ENCODE measurements at places on chromosomes 5 and 9.

DNA sequence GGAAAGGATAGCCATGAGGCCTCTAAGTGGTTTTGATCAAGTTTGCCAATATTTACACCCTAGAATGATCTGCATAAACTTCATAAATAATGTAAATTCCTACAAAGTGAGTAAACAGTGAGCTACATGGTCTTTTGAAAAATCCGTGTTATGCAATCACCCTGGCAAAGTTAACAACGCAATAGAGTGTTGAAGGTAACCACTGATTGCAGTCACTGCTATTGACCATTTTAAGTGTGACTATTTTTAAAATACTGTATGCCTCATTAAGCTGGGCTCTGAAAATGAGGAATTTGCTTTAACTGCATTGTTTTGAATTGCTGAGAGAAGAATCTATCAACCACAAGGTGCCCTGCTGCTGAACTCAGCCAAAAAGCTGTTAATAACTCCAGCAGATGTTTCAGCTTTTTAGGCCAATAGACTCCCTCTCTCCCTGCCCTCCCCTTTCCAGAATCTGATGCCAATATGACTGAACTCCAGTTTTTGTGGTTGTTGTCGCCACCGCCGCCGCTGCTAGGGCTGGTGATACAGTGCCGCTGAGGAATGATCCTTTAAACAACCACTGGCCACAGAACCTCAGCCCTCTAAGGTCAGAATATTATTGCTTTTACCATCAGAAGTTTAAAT is 35.3 kb upstream of the SMARCA2 start:
- DNase-seq: peak; percentile 57

DNA sequence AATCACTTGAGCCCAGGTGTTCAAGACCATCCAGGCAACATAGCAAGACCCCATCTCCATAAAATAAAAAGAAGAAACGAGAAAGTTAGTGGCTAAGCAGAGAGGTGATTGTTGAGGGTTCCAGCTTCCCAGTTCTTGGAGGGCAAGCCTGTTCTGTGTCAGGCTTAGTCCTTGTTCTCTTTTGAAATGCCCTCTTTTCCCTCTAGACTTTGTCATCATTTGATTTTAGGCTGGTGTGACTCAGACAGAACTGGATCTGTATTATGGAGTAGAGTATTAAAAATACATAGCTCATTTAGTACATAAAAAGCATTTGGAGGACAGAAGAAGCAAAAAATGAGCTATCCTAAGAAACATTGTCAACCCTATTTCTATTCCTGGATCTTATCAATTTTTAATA is 159.4 kb downstream of the CD180 start:
- no peak for DNase-seq

DNA sequence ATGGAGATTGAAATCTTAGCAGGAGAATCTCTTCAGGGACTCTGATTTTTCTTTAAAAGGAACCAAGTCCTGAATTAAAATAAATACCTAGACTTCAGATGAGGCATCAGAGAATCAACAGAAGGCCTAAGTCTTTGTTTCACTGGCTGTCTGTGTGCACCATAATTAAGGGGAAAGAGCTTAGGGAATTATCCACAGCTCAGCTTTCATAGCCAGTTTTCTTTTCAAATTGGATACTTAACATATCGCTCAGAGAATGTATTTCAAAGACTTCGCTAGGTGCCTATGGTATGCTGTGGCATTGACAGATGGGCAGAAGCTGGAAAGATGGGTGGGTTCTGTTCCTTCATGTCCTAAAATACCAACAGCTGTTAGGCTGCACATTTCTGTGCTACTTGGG is 325.8 kb downstream of the TMEM38B start:
- no peak for DNase-seq

- no peak for DNase-seq
These were observed 508.6 kb upstream of the FAM174A start for GRCh38 chr5:100026606-100027005.

DNA sequence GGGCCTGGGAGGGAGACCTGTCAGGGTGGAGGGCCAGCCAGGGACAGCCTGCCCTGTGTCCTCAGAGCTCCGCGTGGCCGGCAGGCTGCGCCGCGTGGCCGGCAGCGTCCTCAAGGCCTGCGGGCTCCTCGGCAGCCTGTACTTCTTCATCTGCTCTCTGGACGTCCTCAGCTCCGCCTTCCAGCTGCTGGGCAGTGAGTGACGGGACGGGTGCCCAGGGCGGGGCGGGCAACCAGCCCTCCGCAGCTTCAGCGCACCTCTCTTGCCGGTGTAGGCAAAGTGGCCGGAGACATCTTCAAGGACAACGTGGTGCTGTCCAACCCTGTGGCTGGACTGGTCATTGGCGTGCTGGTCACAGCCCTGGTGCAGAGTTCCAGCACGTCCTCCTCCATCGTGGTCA is 1.8 kb downstream of the SLC34A3 start:
- no peak for DNase-seq

GRCh38 chr9:81791076-81791475 is 101.7 kb upstream of the TLE1 start:
- DNase-seq: no peak

DNA sequence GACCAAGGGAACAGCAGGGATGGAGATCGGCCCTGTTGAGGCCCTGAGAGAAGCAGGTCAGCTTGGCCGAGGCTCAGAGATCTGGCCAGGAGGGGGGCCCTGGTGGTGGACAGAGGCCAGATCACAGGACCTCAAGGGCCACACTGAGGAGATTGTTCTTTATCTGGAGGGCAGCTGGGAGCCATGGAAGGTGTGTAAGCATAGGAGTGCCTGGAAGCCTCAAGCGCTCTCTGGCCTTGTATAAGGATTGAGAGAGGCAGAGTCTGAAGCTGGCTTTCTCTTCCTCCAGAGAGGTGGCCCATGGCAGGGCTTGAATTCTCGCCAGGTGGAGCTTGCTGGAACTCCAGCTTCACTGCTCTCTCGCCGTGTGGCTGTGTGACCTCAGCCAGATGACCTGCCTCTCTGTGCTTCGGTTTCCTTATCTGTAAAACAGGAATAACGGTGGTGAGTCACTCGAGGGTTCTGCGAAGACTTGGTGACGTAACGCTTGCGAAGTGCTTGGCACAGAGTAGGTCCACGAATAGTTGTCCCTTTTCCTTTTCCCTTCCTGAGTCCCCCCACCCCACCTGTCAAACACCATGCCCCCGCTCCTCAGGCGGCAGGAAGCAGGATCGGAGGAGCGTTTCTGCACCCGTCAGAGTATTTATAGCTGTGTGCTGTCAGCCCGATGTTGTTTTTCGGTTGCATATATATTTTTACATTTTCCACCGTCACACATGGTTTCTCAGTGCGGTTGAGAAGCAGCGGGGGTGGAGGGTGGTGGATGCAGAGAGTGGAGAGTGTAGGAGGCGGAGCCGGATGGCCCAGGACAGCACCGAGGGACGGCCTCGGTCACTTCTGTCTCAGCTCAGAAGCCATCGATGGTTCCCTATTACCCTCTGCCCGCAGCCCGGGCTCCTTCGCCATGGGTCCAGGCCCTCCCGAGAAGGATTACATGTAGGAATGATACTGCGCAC is 17.0 kb upstream of the CRB2 start:
- DNase-seq: no peak

DNA sequence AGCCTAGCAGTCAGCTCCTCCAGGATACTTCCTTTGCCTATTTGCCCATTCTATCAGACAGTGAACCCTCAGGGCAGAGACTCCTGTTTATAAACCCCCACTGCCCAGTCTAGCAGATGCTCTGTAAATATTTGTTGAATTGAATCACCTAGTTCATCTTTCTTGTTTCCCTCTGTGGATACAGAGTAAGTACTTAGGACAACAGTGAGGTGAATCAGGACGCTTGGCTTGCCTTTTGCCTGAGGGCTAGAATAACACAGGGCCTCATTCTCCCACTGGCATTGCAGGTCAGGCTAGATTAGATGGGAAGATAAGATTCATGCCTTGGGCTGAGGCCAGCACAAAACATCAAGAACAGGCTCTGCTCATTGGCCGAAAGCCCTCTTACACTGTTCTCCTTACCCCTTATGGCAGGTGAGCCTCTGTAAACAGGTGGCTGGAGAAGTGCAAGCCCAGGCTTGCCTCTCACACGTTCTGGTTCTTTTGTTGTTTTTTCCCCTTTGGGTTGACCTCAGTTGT is 22.2 kb downstream of the TNFSF8 start:
- DNase-seq: no peak

DNA sequence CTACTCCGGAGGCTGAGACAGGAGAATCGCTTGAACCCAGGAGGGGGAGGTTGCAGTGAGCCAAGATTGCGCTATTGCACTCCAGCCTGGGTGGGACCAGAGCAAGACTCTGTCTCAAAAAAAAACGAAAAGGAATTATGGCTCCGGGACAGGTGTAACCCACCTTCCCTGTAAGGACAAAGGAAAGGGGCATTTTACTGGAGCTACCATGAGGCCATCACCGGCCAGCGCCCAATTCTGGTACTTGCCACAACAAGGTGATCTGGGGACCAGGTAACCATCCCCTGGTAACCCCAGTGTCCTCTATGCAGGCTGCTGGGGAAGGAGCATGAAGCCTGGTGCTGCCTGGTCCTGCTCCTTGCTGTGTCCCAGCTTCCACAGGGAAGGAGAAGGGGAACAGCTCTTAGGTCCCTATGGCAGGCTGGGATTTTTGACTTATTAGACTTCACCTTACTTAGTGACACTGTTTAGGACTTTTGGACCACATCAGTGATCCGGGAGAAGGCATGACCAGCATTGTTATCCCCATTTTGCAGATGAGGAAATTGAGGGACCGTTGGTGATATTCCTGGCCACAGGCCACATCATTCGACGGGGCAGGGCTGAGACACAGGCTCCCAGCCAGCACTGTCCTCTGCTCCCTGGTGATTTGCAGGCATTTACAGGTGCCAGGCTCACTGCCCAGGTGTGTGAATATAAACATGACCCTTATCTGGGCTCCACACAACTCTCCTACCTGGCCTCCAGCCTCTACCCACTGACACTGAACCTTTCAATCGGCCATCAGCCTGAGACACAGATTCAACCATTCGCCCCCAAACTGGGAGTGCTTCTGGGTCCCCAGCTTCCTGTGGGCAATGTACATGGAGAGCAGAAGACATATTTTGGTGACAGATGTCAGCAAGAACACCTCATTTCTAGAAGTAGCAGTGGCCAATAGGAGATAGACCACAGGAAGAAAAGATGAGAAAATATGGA is 26.5 kb upstream of the ABO start:
- DNase-seq: no peak

- no peak for DNase-seq
These were observed 465.9 kb downstream of the ANXA1 start for GRCh38 chr9:73617586-73617985.

DNA sequence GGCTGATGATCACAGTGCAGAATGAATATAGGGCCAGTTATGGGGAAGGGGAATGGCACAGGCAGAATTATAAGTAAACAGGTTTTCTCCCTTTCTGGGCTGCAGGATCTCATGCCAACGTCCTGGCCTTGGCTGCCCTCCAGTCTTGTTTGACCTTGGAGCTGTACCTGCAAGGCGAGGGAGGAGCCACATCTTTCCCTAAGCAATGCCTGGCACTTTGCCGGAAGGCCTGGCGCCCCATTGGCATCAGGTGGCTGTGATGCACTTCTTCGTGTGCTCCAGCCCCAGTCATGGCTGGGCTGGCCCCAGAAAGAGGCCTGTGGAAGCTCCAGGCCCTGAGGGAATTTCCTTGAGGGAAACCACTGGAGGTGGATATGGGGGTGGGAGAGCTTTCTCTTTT is 16.7 kb upstream of the IQGAP2 start:
- DNase-seq: no peak

DNA sequence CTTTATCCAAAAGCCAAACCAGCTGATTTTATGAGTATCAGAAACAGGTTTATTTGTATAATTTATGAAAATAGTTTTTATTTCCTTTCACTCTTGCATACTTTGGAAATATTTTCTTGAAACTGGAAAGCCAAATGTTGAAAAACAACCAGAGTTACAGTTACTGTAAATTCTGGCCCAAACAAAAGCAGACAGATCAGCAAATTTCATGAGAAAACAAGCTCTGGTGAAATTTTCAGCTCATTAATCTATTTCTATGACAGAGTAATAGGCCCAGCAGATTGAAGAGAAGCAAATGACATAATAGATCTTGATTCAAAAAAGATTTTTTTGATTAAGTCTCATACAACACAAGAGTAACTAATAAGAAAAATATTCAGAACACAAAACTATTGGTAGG is 182.7 kb downstream of the ENC1 start:
- DNase-seq: no peak

- DNase-seq: no peak
These were observed 541.7 kb downstream of the SPOCK1 start for GRCh38 chr5:136957428-136957827.

DNA sequence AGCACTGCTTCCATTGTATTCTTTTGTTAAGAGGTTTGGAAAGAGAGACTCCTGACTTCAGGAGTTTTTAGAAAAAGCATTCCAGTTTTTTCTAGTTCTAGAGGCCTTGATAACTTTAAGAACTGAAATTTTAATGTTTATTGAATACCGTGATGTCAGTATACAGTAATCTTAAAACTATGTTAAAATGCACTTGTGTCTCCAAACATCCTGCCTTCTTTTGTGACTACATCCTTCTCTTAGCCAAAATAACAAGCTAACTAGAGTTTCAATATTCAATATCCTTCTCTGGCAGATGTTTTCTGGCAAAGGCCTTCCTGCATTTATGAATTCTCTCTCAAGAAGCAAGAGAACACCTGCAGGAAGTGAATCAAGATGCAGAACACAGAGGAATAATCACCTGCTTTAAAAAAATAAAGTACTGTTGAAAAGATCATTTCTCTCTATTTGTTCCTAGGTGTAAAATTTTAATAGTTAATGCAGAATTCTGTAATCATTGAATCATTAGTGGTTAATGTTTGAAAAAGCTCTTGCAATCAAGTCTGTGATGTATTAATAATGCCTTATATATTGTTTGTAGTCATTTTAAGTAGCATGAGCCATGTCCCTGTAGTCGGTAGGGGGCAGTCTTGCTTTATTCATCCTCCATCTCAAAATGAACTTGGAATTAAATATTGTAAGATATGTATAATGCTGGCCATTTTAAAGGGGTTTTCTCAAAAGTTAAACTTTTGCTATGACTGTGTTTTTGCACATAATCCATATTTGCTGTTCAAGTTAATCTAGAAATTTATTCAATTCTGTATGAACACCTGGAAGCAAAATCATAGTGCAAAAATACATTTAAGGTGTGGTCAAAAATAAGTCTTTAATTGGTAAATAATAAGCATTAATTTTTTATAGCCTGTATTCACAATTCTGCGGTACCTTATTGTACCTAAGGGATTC is 43.1 kb downstream of the NDFIP1 start:
- no peak for DNase-seq

- no peak for DNase-seq
These were observed 124.6 kb downstream of the UNC13B start for GRCh38 chr9:35286381-35286780.

DNA sequence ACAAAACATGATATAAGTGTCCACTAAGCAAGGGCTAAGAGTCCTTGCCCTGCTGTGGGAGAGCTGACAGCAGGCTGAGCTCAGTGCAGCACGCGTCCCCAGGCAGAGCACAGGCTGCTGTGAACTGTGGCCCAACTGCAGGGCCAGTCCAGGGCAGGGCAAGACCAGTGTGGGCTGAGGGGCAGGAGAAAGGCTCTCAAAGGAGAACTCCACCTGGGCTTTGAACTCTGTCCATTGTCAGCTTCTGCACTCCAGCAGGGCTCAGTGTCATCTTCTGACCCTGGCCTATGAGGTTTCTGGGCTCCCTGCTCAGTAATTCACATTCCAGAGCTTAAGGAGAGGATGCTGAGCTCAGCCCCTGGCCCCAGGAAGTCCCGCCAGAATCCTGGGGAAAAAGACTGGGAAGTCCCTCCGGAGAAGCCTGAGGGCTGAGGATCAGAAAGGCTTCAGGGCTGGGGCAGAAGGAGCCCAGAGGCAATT is 37.4 kb downstream of the LHFPL2 start:
- DNase-seq: no peak

All from SIG-M5 (cell line).